Stimulated activated CD4-positive, alpha-beta T cell treated with anti-CD3 and anti-CD28 coated beads, TNF-alpha, amount 100 ng/mL, for 4 hours (primary cell): ENCODE measurements at places on chromosomes 1 and 21.
A peak's percentile ranks its signal among the peaks of the same experiment; 100 is the strongest.

DNA sequence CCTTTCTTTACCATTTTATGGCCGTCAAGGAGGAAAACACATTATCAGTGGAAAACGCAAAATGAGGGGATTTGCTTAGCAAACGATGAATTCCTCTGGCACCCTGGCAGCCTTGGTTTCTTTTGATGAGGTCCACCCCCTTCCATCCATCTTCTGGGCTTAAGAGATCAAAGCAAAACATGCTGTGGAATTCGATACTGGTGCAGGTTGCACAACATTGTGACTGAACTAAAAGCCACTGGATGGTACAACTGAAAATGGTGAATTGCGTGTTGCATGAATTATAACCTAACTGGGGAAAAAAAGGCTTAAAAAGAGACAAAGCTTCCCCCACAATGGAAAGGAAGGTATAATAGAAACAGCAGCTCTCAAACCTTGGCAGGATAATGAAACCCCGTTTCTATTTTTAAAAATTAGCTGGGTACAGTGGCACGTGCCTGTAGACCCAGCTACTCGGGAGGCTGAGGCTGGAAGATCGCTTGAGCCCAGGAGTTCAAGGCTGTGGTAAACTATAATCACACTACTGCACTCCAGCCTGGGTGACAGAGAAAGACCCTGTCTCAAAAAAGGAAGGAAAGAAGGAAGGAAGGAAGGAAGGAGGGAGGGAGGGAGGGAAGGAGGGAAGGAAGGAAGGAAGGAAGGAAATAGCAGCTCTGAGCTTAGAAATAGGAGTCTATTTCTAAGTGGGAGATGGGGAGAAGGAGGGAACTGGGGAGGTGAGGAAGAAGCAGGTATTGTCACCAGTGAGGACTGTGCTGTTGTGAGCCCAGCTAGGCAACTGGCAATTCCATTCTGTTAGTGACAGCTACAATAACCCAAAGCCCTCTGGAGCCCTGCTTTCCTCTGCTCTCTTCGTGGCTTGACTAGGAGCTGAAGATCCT is 29.0 kb upstream of the LGALS8 start:
- no peak for DNase-seq

GRCh38 chr1:226002667-226003501 is 3.7 kb upstream of the SDE2 start:
- DNase-seq, result no peak

GRCh38 chr1:40855513-40855912 is 6.7 kb downstream of the CITED4 start:
- DNase-seq, result no peak

GRCh38 chr1:228956864-228957263 is 221.6 kb downstream of the RHOU start:
- DNase-seq, result no peak

- DNase-seq, result no peak
Observed at GRCh38 chr1:60762911-60763310, 319.4 kb upstream of the NFIA start.

- DNase-seq, result no peak
Observed at GRCh38 chr1:115781851-115782250, 13.3 kb upstream of the CASQ2 start.

DNA sequence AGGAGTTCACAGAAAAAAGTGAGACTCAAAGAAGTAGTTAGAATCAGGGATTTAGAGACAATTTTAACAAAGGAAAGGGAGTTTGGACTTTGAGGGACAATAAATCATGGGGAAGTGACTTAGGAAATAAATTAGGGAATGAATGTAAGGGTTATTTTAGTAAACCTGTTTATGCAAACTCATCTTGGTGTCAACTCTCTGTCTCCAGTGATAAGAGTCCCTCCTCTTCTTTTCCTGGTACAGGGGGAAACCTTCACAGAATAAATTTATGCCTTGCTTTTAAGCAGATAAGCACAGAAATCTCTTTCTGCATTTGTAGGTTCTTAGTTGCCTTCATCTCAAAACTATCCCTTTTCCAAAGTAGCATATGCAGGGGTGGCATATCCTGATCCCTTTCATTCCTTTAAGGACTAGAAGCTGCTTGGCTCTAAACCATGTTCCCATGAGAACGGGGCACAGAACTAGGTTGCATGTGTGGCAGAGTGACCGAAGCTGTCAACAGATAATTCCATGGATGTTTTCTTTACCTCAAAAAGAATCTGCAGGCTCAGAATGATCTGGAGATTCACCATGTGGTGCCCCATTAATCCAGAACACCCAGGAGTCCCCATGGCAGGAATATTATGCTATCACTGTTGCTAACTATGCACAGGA is 155.4 kb downstream of the ZNF648 start:
- DNase-seq, result no peak

- no peak for DNase-seq
Observed at GRCh38 chr1:10679496-10680220, 116.8 kb downstream of the CASZ1 start.

DNA sequence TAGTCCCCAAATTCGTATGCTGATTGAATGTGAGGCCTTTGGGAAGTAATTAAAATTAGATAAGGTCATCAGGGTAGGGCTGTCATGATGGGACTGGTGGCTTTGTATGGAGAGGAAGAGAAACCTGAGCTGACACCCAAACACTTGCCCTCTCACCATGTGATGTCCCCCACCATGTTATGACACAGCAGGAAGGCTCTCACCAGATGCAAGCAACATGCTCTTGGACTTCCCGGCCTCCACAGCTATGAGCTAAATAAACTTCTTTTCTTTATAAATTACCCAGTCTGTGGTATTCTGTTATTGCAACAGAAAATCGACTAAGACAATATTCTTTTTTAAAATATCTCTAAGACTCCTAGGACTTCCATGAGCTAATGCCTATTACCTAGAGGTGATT is 43.6 kb upstream of the GUCA2B start:
- DNase-seq, result no peak

GRCh38 chr1:226915672-226915995 is 24.5 kb upstream of the COQ8A start:
- no peak for DNase-seq

GRCh38 chr1:114105421-114105979 is 48.2 kb downstream of the SYT6 start:
- no peak for DNase-seq

- DNase-seq, result no peak
Observed at GRCh38 chr1:3773572-3774275, 1.2 kb downstream of the SMIM1 start.

DNA sequence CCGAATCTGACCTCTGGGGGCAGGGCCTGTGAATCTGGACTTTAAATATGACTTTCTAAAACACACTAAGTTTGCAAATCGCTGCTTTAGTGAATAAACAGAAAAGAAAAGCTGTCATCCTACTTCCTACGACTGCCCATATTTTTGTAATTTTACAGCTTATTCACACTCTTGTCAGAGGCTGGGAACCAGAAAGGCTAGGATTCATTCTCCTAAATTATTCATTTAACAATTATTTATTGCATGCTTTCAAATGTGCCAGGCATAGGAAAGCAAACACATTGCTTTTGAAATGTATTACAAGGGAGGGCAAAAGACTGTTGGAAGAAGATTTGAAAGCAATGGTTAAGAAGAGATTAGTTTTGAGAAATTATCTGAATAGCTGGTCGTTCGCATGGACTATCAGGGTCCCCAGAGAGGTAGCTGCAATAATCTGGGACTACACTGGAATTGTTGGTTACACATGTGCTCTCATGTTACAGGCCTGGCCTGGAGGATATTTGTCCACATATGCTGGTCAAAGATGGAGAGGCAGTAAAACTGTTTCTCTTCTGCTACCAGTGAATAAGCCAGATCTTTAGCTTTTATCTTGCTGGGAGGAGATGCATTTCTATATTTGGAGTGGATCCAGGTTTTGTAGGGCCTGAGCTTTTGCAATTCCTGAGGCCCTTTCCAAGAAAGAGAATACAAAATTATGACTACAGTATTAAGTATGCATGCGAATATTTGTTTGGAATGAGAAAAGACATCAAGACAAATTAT is 29.6 kb upstream of the SFPQ start:
- DNase-seq, result no peak

DNA sequence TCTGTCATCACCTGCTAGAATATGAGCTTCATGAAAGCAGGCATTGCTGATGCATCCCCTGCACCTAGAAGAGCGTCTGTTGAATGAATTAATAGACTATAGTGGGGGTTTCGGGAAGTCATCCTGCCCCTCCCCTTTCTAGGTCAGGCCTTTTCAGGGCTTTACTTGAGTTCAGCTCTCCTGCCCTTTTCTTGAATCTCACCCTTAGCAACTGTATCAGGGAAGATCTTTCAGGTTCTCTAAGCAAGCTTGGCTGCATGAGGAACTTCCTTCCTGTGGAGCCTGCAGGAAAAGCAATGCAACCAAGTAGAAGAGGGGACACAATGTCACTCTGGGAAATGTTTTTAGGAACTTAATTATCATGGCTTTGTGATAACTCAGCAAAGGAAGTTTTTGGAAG is 27.2 kb upstream of the KIAA0040 start:
- DNase-seq, result no peak

- no peak for DNase-seq
Observed at GRCh38 chr1:116806245-116806644, 52.0 kb downstream of the CD2 start.

DNA sequence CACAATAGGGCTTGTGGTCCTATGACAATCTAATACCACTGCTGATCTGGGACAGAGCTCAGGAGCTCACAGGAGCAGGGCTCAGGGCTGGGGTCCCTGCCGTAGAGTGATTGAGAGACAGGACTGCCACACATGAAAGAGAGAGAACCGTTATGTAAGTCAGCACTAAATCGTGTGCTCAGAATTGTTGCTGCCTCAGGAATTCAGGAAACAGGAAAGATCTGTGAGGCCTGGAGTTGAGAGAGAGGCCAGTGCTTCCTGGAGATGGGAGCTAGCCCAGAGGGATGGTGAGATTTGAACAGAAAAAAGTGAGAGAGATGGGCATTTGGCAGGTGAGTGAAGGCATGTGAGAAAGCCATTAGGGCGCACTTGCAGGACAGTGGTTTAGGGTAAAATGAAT is 17.5 kb upstream of the ACBD6 start:
- DNase-seq, result no peak

DNA sequence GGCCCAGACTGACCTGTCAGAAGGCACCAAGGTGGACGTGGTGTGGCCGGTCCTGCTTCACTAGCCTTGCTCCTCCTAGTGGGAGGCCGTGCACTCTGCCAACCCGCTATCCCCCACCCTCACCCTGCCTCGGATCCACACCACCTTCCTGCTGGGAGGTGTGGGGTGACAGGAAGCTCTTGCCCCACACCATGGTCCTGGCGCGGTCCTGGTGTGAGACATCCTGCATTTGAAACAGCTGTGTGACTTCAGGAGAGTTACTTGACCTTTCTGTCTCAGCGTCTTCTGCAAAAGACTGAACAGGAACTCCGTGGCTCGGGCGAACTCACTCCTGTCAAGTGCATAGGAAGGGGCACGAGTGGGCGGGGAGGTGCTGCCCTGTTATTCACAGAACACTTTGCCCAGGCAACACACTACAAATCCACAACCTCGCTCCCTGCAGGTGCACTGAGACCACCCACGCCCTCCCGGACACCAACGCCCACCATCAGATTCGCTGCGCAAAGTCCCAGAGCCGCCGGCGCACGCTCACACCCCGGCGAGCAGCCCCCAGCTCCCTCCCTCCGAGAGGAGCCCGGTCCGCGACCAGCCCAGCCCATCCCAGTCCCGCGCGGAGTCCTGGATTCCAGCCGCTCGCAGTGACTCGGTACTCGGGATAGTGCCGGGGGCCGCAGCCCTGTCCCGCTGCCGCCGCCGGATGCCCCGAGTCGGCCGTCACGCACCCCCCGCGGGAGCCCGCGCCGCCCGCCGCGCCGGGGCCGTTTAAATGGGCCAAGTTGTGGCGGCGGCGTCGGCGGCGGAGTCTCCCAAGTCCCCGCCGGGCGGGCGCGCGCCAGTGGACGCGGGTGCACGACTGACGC is at the start of gene SAMD11:
SAMD11 (plus strand) TSS at position 793 of the 860 bp plus-strand sequence. CDS start 509 bp downstream, outside the sequence.
- peak; percentile 35 for DNase-seq

GRCh38 chr1:232562855-232563510 is 67.0 kb downstream of the SIPA1L2 start:
- no peak for DNase-seq

GRCh38 chr1:22814176-22815042 is 103.8 kb downstream of the EPHB2 start:
- no peak for DNase-seq

DNA sequence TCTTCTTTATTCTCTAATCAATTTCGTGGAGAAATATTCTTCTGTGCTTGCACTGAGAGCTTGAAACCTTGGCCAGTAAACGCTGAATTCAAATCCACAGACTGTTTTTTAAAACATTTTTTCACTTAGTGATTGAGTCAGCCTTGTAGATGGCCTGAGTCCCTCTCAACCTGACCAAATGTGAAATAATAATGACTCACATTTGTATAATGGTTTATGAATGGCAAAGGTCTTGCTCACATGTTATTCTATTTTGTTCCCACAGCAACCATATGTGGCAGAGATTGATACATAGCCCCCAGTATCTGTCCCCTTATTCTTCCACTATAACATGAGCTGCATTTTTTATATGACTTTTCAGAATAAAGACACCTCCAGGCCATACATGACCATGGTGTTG is 47.8 kb upstream of the CCDC190 start:
- no peak for DNase-seq

DNA sequence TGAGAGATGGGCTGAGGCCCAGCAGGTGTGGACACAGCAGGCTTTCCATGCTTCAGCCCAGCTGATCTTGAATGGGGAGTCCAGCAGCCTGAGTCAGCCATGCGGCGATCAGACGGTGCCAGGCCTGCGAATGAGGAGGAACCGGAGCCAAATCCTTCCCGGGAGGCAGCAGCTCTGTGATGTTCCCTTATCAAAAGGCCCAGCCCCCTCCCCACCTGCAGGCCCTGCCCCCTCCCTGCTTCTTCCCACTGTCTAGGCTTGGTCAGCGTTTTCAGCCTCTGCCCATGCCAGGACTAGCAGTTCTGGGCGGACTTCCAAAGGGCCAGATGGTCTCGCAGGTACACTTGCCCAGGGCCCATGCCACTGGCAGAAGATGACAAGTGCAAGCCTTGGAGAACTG is 253.8 kb downstream of the KAZN start:
- no peak for DNase-seq

DNA sequence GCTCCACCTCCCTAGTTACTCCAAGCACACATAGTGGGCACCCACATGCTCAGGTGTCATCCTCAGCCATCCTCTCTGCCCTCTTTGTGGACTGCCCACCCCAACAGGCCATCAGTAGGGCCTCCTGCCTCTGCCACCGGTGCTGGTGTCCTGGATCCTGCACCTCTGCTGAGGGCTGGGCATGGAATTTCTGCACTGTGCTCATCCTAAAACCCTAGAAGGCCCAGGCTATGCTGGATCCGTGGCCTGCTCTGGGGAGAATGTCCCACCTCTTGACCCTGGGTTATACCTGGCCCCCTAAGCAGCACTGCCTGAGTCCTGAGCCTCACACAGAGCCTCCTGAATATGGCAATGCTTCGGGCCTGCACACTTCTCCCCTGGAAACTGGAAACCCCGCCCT is 318.3 kb downstream of the MATN1 start:
- no peak for DNase-seq

GRCh38 chr1:230280054-230280795 is 145.9 kb downstream of the PGBD5 start:
- no peak for DNase-seq

GRCh38 chr1:74427681-74428080 is 84.7 kb downstream of the LRRC53 start:
- no peak for DNase-seq

GRCh38 chr1:176517484-176517883 is 54.5 kb downstream of the PAPPA2 start:
- DNase-seq, result no peak
